ENCODE measurements at places on chromosomes 16 and 17.
A peak's percentile ranks its signal among the peaks of the same experiment; 100 is the strongest.

- DNase-seq, result no peak
Observed at GRCh38 chr17:77471984-77472461, 331.3 kb downstream of the SEC14L1 start.

GRCh38 chr17:39576187-39576586 lies 31.5 kb downstream of the NEUROD2 start:
- no peak for DNase-seq

DNA sequence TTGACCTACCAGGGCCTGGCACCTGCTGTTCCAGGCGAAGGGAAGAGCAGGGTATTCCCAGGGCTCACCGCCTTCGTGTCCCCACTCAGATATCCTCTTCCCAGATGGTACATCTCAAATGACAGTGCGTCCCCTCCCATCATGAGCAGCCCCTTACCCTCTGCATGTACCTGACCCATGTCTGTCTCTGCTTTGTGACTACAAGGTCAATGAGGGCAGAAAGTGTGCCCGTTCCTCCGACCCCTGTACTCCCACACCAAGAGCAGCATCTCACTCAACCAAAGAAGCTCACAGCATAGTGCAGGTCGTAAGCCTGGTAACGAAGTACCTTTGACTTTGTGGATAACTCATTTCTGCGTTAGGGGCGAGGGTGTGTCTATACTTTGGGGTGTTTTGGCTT lies 142.6 kb downstream of the KATNIP start:
- DNase-seq, result no peak

DNA sequence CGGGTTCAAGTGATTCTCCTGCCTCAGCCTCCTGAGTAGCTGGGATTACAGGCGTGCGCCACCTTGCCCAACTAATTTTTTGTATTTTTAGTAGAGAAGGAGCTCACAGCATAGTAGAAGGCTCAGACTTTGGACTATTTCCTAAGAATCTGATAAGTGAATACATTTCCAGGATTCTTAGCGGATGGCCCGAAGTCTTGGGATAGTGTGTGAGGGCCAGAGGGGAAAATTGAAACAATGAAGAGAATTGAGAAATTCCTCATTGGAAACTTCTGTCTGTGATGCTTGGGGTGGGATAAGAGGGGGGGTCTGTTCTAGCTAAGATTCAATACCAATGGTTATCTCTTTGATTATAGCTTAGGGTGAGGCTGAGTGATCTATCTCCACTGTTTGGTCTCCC lies 183.3 kb downstream of the MSI2 start:
- DNase-seq, result no peak

GRCh38 chr17:61587807-61588660 lies 3.0 kb downstream of the NACA2 start:
- DNase-seq, result no peak

GRCh38 chr17:7552621-7553051 lies 3.8 kb downstream of the TNFSF12 start:
- DNase-seq, result no peak

- DNase-seq, result no peak
Observed at GRCh38 chr17:9022573-9023391, 1.5 kb downstream of the NTN1 start.

DNA sequence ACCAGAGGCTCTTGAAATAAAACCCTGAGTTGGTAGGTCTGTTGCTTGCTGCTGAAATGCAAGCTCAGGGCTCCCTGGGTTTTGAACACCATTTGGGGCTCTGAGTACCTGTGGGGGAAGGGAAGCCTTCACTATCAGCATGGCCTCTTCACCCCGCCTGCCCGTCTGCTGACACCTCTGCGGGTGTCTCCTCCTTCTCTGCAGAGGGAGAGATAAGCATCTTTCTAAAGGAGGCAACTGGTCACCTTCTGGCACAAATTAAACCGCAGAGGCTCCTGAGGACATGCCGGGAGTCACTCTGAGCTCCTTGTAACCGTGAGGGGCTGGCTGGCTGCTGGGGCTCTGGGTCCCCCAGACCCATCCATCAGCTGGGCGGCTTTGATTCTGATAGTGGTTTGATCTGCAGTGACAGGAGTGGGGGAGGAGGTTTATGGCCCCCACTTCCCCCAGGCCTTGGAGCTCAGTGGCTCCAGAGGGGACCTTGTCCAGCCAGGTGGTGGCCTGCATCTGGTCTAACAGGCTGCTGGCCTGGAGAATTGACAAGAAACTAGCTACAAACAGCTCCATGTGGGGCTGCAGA lies 123.5 kb downstream of the IRF8 start:
- no peak for DNase-seq

- no peak for DNase-seq
Observed at GRCh38 chr17:56638591-56639051, 45.1 kb downstream of the NOG start.

- no peak for DNase-seq
Observed at GRCh38 chr16:74309789-74310781, 13.5 kb downstream of the PSMD7 start.

GRCh38 chr17:81845881-81846742 lies 11.3 kb upstream of the PPP1R27 start:
- no peak for DNase-seq

DNA sequence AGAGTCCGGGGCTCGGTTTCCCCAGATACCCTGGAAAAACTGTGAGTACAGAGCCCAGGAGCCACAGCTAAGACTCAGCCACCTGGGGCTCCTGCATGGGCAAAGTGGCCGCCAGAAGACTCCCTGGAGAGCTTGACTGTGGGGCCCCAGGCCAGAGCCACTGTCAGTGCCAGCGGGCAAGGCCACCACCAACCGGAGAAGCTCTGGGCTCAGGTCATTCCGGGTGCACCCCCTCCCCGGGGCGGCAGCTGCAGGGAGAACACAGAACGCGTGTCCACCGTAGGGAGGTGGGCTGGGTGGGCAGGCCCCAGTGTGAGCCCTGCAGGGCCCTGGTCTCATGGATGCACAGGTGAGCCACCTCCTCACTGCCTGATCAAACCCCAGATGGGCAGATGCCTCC lies 22.3 kb upstream of the RBFOX3 start:
- DNase-seq, result no peak

- DNase-seq, result no peak
Observed at GRCh38 chr17:2157675-2158395, 102.9 kb downstream of the HIC1 start.

GRCh38 chr17:35612924-35613521 lies 25.9 kb downstream of the AP2B1 start:
- no peak for DNase-seq

- DNase-seq, result no peak
Observed at GRCh38 chr16:61957075-61957855, 79.0 kb downstream of the CDH8 start.

DNA sequence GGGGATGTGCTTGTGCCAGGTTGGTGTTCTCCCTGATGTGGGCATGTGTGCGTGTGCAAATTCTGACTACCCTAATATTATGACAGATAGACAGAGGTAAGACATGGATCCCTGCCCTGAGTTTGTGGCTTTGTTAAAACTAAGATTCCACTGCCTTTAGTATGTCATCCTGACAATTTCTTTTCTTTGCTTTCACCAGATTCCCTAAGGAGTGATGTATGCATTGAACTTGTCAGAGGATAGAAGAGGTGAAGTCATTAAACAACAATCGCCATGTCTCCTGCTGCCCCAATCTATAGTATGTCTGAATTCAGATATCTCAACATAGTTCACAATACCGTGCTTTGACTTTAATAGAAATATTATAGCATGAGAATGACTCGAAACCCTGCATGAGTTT lies 137.1 kb upstream of the ELAC2 start:
- DNase-seq, result no peak

DNA sequence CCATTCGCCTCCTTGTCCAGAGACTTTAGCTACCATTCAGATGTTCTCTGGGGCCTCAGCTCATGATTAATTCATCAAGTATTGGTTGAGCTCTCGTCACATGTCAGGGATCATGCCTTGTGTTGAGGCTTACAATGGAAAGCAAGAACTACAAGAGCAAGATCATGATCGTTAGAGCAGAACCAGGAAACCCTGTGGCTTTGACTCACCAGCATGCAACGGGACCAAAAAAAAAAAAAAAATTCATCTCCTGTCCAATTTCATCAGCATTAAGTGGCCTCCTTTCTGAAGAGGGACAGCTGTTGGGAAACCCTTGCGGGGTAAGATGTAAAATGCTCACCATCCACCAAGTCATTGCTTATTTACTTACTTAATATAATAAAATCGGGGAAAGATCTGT lies 12.1 kb upstream of the USP10 start:
- no peak for DNase-seq

DNA sequence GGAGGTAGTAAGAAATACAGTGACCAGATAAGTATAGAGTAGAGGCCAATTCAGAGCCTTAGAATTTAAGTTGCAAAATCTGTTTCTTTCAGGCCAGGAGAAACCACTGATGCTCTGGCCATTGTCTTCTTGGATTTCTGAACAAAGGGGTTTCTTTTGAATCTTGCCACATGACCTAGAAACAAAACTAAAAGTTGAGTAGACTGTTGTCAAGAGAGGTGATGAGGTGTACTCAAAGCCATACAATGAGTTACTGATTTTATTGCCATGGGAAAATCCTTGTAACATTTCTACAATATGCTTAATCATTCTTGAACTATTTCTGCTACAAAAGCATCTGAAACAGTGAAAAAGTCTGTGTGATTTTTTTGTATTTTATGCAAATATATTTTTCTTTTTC lies 881.3 kb downstream of the CDH11 start:
- no peak for DNase-seq

DNA sequence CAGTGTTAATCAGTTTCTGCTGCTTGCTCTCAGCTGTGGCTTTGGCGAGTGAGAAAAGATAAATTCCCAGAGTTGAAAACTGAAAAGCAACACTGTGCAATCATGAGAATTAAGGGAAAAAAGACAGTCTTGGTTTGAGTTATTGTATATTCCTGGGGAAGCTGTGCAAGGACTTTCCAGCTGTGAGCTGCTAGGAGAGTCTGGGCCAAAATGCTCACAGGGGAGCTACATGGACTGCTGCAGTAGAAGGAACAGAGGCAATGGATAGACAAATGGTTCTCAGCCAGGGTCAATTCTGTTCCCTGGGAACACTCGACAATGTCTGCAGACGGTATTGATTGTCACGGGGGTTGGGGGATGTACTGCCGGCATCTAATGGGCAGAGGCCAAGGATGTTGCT lies 102.0 kb upstream of the ADAMTS18 start:
- no peak for DNase-seq

- no peak for DNase-seq
Observed at GRCh38 chr16:57826052-57826451, 23.8 kb upstream of the KIFC3 start.

DNA sequence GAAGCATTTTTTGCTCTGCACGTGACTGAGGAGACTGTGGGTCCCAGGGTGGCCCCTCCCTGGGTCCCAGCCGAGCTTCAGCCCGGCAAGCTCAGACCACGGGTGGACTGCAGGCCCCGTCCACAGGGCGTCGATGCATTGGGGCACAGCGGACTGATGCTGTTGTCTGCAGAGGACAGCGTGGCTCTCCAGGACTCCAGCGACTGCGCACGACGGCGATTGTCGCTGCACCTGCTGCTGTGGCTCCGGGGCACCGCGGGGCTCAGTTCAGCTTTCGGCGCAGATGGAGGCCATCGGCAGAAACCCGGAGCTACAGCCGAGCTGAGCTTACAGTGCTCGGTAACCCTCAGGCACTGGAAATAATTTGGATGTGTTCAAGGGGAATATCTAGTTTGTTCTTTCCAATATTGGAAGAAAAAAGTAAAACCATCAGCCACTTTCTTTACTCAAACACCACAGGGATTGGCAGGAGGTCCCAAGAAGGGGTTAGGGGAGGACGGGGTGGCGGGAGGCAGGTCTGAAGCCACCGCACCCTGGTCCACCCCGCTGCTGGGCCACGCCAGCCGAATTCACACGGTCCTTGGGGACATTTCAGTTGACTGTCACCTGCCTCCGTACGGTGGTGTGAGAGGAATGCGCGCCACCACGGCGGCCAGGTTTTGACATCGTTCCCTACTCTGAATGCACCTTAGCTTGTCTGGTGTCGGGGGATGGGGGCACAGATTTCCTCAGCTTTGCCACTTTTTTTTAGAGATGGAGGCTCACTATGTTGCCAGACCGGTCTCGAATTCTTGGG lies 88.7 kb upstream of the RPH3AL start:
- DNase-seq, result no peak

DNA sequence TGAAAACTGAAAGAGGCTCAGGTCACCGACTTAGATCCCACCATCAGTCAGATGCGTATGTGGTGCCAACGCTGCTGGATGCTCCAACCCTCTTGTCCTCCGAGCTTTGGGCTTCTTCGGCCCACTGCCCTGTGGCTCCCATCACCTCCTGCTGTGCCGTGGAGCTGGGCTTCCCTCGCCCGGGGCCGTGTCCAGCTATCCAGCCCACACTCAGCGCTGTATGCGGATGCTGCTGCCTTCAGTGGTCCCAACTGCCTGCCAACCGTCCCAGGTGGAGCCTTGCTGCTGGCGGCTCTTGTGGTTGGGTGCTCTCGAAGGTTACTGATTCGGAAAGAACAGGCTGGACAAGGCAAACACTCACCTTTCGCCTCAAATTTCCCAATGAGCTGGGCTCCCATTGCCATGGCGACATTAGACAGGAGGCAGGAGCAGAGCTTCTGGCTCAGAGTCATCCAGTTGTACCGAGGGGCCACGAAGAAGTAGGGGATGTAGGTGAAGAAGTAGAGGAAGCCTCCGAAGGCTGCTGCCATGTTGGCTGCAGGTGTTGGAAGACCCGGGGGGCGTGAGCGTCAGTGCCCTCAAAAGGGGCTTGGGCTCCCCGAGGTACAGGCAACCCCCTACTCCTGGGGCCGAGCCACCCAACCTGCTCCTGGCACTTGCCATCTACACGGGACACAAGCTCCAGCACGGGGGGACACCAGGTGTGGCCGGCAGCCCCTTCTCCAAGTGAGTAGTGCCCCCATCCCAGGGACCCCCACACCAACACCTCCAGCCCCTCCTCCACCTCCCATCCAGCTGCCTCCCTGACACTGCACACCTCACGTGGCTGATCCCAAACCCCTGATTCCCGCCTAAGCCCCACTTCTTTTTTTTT lies 32.2 kb downstream of the ABCA3 start:
- DNase-seq, result no peak

- DNase-seq, result no peak
Observed at GRCh38 chr17:46170639-46171429, 22.4 kb downstream of the KANSL1 start.

- DNase-seq, result peak; percentile 65
Observed at GRCh38 chr16:79272141-79272577, 328.4 kb downstream of the MAF start.

DNA sequence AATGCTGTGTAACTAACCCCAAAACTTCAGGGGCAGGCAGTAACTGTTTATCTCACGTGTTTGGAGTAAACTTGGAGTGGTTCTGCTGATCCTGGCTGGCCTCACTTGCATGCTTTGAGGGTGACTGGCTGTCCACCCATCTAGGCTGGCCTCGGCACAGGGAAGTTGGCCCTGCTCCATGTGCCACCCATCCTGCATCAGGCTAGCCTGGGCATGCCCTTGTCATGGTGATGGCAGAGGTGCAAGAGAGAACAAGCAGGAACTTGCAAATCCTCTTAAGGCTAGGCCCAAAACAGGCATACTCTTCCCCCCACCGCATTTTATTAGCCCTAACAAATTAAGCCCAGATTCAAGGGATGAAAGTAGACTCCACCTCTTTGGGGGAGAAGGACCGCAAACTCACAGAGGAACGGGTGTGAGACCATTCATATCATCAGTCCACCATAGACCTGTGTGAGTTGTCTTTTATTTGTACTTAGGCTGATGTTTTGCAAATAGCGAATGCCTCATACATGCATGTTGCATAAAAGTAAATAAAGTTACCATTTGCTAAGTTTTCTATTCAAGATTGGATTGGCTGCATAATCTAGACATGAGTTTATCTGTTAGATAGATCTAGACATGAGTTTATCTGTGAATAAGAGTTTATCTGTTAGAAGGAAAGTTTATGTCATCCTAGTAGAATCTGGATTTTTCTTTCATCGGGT lies 221.0 kb downstream of the CCDC182 start:
- DNase-seq, result no peak

- DNase-seq, result no peak
Observed at GRCh38 chr17:8081876-8082275, 5.6 kb downstream of the ALOX12B start.

Measured in stimulated activated CD8-positive, alpha-beta memory T cell treated with anti-CD3 and anti-CD28 coated beads, Interleukin-2, amount 100 ng/mL, for 48 hours (primary cell).